ENCODE measurements at places on chromosomes 16 and 17.

DNA sequence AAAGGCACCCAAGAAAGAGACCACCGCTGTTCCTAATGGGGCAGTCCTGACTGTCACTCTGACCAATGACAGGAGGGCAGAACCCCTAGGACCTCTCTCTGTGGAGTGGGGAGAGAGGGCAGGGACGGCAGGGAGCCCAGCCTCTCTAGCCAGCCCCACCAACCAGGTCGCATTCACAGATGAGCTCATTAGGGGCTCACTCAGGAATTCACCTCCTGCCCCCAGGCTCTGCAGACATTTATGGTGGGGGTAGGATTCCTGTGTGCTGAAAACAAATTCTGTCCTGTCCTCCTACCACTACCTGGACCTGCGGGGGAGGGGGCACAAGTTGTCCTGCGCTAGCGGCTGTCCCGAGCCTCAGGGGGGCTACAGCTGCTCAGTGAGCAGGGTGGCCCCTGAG is 27.7 kb upstream of the GPRC5C start:
- no peak for DNase-seq

DNA sequence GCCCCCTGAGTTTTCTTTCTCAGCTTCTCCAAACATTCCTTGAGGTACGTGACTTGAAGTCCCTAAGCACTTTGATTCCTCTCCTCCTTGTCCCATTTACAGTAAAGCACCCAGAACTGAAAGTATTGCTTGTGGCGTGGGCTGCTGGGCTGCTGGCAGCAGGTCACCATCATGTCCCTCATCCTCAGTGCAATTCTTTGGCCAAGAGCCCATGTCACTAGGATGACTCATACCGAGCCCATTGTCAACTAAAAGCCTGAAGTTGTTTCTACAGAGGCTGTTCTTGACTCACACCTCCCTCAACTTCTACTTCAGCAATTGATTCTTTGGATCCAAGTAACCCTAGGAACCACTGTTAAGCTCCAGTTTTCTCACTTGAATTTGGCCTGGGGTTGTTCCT is 54.3 kb downstream of the KPNA2 start:
- DNase-seq = no peak

- no peak for DNase-seq
Observed at GRCh38 chr17:46733837-46734475, 84.5 kb downstream of the WNT3 start.

GRCh38 chr17:49459401-49459984 is 35.6 kb upstream of the NGFR start:
- no peak for DNase-seq

DNA sequence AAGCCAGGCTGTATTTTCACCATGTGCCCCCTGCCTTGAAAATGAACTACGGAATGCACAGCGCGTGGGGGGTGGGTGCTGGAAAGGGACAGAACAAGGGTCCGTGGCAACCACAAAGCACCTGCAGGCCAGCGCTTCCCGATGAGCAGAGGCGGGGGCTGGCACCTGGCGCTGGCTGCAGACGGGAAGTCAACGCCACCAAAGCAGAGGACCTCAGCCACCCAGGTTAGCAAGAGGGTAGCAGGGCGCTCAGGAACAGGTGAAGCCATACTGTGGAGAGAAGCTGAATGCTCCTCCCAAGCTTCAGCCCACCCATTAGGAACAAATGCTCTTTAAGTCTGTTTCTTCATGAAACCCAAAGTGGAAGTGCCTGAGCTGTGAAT is 64.7 kb downstream of the KLHDC4 start:
- no peak for DNase-seq

GRCh38 chr16:3444032-3444388 is 530 bp downstream of the NAA60 start:
- DNase-seq = peak; percentile 31

GRCh38 chr17:79969906-79970305 is 65.8 kb downstream of the TBC1D16 start:
- DNase-seq = no peak

DNA sequence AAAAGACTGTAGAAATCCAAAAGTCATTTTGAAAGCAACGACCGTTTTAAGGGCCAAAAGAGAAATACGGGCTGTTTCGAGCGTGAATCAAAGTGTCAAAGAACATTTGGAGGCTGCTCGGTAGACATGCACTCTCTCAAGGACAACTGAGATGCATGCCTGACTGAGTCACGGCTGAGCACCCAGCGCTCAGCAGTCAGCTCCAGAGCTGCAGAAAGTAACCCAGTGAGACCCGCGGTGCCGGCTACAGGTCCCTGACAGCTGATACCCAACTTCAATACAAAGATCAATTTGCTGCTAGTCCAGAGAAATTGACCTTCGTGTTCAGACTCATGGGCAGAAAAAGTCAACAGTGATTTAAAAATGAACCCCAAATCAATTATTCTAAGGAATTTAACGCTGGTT is 214.9 kb downstream of the STX8 start:
- DNase-seq = no peak

- no peak for DNase-seq
Observed at GRCh38 chr16:4586291-4586690, 28.4 kb downstream of the UBALD1 start.

- DNase-seq = no peak
Observed at GRCh38 chr17:48003417-48004151, 32.7 kb downstream of the CDK5RAP3 start.

DNA sequence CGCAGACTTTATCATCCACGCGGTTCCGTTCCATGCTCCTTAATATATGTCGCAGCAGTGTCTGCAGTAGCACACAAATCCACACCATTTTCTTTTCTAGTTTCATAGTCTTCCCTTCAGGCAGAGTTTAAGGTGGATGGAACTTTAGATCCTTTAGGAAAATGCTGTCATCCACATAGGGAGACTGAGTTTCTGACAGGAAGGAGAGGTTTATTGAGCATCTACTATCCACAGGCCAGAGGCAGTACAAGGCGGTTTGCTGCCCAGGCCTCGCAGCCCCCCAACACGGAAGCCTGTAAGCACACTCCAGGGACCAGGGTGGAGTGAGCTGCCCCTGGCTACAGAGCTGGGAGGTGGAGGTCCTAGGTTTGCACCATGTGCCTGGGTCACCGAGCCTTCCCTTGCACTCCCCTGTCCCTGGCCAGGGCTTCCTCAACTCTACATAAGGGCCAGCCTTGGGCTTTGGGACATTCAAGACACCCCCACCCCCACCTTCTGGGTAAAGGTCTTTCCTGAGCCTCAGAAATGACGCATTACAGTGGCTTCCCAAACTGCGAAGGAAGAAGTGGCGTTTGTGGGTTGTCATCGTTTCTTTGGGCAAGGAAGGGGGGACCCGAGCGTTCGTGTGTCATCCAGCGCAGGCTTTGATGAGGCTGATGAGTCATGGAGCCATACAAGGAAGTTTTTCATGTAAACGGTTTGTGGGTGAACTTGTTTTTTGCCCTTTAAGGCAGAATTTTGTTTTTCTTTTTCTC is 146.5 kb upstream of the PLCG2 start:
- DNase-seq = peak; percentile 74

- peak; percentile 17 for DNase-seq
Observed at GRCh38 chr17:81396722-81397313, 1.6 kb downstream of the BAHCC1 start.

DNA sequence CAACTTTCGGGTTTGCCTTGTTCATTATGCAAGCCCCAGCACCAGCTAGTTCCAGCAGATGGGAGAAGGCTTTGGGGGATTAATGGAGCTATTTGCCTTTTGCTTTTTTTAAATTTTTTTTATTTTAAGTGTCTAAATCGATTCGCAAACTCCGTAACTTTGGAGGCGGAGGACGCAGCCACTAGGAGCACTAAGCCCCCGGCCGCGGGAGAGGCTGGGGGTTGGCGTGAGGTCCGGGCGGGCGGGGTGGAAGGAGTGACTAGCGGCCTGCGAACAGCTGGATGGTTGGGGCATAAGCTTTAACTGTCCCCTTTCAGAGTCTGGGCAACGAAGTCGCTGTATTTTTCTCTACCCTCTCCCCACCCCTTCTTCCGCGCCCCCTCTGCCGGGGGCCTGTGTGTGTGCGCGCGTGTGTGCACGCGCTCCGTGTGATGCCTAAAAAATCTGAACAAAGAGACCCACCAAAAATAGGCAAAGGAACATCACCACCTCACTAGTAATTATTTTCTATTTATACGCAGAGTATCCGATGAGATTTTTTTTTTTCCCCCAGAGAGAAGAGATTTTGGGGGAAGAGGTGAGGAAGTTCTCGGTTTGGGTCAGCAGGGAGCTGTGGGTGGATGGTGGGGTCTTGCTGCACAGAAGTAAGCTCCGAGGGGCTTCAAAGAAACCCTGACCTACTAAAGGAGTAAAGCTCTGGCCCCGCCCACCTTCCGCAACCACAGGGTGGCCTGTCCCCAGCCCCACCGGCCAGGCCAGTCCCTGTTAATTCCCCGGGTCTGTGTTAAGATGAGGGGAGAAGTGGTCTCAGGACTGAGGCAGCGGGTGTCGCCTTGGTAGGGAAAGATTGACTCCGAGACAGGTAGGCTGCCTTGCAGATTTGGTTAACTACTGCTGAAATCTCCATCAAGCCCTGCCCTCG is 2.3 kb downstream of the SHISA9 start:
- DNase-seq = no peak

DNA sequence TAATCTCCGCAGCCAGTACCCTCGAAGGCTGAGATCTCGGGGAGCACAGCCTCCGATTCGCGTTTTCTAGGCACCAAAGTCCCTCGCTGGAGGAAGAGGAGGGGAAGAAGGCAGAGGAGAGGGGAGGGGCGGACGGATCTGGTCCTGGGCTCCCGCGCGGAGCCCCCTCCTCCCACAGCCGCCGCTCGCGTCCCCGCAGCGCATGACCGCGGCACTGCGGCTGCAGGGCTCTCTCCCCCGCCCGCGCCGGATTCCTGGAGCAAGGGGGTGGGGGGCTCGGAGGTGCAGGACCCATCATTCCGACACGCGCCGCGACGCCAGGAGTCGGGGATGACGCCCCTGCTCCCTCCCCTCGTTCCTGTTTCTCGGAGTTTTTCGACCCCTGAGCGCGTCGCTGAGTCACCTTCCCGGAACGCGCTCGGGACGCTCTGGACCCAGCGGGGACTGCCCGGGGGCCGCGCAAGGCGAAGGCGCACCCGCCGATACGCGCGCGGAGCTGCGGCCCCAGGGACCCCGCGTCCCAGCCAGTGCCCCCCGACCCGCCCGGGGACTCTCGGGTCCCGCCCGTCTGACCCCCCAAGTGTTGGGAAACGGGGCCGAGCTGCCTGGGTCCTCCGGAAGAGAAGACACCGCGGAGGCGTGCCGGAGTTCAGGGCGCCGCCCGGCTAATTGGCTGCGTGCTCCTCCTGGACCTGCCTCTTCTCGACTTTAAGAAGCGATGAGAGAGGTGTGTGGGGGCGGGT is 1.4 kb upstream of the SPHK1 start:
- DNase-seq = peak; percentile 46

DNA sequence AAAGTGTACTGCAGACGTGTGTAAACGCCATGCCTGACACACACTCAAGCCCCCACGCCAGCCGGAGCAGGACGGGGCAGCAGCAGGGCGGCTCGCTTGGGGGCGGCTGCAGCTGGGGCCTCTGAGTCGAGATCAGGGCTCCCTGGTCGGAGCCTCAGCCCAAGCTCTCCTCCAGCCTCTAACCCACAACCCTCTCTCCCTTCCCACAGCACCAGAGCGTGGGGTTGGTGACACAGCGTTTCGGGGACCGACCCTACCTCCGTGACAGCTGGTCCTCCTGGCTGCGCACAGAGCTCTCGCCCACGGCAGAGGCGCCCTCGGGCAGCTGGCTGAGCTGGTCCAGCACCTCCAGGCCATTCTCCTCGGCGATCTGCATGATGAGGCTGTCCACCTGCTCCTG is 11.2 kb downstream of the CHMP1A start:
- no peak for DNase-seq

- no peak for DNase-seq
Observed at GRCh38 chr16:19829844-19830692, 54.6 kb downstream of the GPRC5B start.

DNA sequence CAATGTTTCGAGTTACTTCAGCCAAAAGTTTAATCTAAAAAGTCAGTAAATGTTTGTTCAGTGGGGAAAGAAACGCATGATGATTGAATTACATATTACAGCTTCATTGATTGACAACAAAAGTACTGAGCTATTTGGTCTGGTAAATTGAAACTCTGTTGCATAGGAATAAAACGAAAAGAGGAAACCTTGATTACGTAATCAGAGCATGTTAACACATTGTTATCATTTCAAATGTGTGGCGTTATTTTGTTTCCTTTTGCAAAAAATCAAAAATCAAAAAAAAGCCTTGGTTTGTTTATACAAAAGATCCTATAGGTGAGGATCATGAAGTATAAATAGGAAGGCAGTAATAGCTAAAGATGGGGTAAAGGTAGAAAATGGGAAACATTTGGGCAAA is 19.5 kb upstream of the CA10 start:
- DNase-seq = no peak

- no peak for DNase-seq
Observed at GRCh38 chr17:31517524-31517923, 126.0 kb downstream of the RAB11FIP4 start.

DNA sequence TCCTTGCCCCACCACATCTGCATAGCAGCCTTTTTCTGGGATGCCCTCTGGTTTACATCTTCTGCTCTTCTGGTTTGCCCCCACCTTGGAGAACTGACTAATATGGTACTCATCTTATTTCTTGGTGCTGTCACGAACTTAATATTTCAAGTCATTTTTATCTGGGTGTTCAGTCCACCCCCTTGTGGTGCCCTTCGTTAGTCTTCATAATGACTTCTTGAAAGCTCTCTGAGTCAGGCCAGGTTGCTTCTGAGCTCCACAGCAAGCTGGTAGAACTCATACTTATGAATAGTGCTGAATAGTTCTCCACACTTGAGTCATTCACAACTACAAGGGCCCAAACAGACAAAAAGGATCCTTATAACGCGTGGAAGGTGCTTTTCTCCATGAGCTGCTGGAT is 35.8 kb upstream of the TEKT3 start:
- no peak for DNase-seq

- no peak for DNase-seq
Observed at GRCh38 chr16:67463059-67463458, 17.9 kb downstream of the ATP6V0D1 start.

DNA sequence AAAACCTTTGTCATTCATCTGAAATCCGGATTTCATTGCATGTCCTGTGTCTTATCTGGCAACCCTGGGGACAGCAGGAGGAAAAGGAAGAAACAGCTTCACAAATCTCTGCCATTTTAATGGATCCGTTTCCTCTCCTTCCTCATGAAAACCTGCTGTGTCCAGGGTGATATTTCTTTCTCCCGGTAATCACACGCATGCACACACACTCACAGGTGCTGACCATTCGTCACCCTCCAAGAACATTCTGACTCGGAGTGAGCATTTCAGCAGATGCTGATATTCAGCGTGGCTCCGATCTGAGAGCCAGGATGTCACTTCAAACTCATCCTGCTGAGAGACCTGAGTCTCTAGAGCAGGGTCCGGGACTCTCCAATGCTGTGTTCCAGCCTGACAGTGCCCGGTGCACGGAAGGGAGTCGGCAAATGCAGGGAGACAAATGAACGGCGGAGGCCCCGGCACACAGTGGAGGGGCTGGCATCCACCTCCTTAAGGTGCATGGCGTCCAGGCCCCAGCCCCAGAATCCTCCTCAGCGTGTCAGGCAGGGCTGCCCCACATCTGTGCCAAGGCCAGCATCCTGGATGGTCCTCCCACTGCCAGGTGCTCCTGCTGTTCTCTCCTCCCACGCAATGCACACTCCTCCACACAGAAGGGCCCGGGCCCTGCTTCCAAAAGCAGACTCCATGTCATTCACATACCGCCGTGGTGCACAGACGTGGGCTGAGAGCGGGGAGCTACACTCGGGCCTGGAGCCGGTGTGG is 70.7 kb downstream of the RBFOX3 start:
- no peak for DNase-seq

- DNase-seq = no peak
Observed at GRCh38 chr16:19186408-19186807, 18.4 kb downstream of the SYT17 start.

Measured in activated CD4-positive, alpha-beta T cell treated with anti-CD3 and anti-CD28 coated beads, Interleukin-2, amount 50 U/mL, for 4 hours (primary cell).